Naive B cell (primary cell): ENCODE measurements at places on chromosomes 2 and 18. TPM values are rescaled to one million over a fixed set of nuclear protein-coding genes. Genes with fewer than 3 reads are reported as not detected.

Gene PRSS56
- not detected for polyA plus RNA-seq

Gene SERPINB13
- not detected for polyA plus RNA-seq

DNA sequence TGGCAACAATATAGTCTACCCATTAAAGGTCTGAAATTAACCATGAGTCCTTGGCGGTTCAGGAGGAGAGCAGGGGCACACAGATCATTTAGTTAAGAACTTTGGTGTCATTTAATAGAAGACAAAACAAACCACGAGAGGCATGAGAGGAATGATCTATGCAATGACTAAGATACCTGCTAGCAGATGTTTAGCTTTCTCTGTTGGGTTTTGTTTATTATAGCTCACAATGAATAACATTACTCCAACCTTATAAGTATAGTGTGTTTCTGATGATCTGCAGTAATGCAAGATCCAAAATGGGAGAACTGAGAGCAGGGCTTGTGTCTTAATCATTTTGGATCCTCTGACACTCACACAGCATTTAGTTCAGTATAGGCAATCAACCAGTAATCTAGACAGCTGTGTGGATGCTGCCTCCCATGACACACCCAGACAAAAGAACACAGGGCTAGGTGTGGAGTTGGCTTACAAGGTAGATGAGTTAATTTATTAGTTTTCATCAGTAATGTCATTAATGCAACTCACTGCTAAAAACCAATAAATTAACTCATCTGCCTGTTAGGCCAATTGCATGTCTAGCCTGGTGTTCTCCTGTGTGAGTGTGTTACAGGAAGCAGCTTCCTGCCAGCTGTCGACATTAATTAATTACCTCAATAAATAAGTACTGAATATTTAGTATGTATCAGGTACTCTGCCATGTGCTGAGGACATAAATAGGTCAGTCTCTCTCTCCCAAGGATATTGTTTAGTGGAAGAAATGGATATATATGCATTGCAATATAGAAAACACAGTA lies 92.3 kb downstream of the CLIP4 start:
- H3K27me3 ChIP-seq, result no peaks in the 10 kb centered on the region
- no peak overlapping the region for H3K4me3 ChIP-seq
- DNase-seq, result no peak
- H3K4me1 ChIP-seq, result no peaks in the 10 kb centered on the region

GRCh38 chr2:191730263-191730662 lies 52.3 kb downstream of the NABP1 start:
- H3K4me1 ChIP-seq, result no peaks in the 10 kb centered on the region
- DNase-seq, result no peak
- no peaks in the 10 kb centered on the region for H3K36me3 ChIP-seq
- no peak overlapping the region for H3K27ac ChIP-seq

- H3K4me1 ChIP-seq, result peaks cover 13% of the 10 kb centered on the region
- H3K27me3 ChIP-seq, result peaks cover 6% of the 10 kb centered on the region
- H3K36me3 ChIP-seq, result no peaks in the 10 kb centered on the region
- H3K27ac ChIP-seq, result peak overlapping the region; percentile 62
Measured at GRCh38 chr2:225112362-225113126, 70.3 kb upstream of the DOCK10 start.

DNA sequence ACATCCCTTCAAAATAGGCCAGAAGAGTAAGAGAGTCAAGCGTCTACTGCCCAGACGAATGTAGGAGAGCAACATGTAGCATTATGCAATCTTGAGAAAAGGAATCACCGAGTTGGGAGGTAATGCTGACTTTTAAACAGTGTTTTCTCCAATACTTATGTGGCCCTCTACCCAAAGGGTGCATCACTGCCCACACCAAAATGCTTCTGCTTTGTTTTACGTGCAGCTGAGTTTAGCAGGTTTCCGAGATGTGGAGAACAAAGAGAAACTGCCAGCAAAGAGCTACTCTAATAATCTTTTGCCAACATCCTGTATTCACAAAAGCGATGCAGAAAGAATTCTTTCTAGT lies 63.4 kb upstream of the ZEB2 start:
- peaks cover 6% of the 10 kb centered on the region for H3K27me3 ChIP-seq
- DNase-seq, result no peak
- H3K36me3 ChIP-seq, result no peaks in the 10 kb centered on the region
- H3K4me3 ChIP-seq, result peak overlapping the region; percentile 57

GRCh38 chr18:24530630-24531111 lies 70.2 kb downstream of the HRH4 start:
- H3K36me3 ChIP-seq, result peaks cover 5% of the 10 kb centered on the region
- no peaks in the 10 kb centered on the region for H3K4me1 ChIP-seq
- no peak overlapping the region for H3K4me3 ChIP-seq
- peaks cover 27% of the 10 kb centered on the region for H3K27me3 ChIP-seq
- H3K27ac ChIP-seq, result no peak overlapping the region
